Left renal pelvis (tissue), 4 donors: ENCODE measurements at places on chromosomes 7 and 10.

DNA sequence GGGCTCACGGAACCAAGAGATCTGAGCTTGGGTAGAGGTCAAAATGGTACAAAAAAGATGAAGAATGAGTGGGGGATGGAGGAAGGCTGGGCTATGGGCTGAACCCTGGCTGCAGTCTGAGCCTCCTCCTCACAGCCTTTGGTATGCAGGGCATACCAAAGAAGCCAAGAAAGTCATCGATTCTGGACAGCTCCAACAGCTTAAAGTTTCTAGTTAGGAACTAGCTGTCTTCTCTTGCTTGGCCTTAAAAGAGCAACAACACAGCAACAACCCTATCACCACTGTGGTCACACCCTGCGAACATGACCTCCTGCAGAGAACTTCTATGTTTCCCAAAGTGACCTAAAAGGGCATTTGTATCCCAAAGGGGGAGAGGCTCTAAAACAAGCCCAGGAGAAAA is 126.1 kb upstream of the EFCAB10 start:
- no peak for DNase-seq

DNA sequence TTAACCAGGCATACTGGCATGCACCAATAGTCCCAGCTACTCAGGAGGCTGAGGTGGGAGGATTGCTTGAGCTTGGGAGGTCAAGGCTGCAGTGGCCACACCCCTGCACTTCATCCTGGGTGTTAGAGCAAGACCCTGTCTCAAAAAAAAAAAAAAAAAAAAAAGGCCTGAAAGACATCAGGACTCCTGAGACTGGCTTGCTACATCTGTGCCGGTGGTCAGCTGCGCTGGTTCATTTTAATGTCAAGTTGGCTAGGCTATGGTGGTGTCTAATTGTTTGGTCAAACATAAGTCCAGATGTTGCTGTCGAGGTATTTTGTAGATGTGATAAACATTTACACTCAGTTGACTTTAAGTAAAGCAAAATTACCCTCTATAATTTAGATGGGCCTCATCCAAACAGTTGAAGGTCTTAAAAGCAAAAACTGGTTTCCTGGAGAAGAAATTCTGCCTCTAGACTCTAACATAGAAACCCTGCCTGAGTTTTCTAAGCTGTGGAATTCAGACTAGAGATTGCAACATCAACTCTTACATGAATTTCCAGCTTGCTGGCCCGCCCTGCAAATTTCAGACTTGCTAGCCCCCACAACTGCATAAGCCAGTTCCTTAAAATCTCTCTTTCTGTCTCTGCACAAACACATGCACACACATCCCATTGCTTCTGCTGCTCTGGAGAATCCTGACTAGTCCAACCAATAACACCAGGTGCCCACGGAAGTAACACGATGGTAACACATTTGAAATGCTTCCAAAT is 18.2 kb downstream of the MYOF start:
- DNase-seq: no peak

DNA sequence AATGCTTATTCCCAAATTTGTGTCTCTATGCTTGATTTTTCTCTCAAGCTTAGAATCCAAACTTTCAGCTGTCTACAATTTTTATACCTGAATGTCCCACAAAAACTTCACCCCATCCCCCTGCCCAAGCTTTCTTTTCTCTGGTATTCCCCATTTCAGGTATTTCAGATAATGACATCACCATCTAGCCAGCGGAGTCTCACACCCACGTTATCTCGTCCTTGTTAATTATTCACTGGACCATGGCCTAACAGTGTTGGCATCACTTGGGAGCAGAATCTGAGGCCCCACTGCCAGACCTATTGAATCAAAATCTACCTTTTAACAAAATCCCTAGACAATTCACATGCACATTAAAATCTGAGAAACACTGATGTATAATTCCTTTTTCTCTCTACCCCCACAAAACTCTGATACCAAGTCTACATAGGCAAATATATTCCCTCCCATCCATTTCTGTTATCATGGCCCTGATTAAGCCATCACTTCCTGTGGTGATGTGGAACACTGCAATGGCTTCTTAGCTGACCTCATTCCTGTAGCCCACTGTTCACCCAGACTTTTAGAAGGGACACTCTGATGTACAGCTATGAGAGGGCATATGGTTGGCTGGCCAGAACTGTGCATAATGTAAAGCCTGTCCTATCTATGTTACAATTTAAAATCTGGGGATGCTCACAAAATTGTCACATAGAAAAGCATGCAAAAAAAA is 31.4 kb downstream of the ZNF438 start:
- DNase-seq: no peak

GRCh38 chr10:35784751-35785150 is 142.7 kb upstream of the FZD8 start:
- no peak for DNase-seq

DNA sequence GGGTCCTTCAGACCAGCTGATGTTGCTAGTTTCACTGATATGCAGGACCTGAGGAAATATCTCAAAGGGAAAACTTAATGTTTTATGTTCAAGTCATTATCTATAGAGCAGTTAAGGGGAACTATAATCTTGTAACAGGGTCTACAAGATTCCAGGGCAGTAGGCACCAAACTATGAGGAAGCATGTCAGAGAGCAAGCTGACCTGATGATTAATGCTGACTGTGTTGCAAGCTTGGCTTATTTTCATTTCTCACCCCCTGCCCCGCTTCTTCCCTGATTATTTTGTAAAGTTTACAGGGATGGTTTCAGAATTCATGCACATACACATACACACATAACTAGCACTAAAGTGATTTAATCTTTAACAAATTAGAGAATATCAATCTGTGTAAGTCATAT is 84.3 kb upstream of the CACNA2D1 start:
- no peak for DNase-seq

DNA sequence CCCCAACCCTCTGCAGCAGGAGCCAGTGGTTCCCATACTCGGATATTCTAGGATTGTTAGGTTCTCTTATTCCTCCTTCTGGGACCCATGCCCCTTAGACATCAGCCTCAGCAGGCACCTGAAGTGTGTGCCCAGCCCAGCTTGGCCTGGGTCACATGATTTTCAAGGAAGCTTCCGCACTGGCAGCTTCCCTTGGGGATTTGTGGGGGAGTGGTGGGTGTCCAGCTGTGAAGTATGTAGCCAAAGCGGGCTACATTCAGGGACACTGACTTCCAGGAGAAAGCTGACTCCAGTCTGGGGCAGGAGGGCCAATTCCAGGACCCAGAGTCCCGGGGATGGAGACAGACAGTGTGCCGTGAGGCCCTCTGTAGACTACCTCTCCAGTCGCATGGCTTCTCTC is 1.3 kb downstream of the LDB1 start:
- DNase-seq: peak; percentile 59

DNA sequence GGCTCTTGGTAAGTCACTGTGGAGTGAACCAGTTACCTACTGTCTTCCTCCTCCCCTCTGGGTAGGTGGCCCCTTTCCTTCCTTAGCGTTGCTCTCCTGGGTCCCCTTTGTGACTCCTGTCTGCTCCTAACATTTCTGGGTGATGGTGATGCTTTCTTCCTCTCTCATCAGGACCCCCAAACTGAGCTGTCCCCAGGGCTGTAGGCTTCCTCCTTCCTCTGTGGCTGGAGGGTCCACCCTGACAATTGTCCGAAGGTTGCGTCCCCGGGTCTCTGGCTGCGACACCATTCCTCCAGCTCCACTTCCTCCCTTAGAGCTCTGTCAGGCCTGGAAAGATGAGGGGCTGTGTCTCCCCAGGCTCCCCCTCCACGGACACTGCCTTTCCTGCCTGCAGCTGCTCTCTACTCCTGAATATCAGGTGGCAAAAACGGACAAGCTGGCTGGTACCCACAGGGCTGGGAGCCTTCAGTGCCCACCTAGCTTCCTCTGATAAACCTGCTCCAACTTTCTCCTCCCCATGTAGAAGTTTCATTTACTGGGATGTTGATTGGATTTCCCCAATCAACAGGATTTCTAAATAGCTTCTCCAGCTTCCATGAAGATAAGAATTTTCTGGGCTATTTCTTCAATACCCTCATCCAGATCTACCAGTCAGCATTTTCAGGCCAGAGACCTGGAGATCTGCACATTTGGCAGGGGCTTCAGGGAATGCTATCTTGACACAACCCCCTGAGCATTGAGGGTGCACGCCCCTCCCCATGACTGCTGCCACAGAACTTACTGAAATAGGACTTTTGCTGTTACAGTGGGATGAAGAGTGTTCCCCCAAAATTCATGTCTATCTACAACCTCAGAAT is 506.5 kb downstream of the TCERG1L start:
- no peak for DNase-seq

- DNase-seq: no peak
Observed at GRCh38 chr7:139355320-139355719, 4.4 kb upstream of the LUC7L2 start.

DNA sequence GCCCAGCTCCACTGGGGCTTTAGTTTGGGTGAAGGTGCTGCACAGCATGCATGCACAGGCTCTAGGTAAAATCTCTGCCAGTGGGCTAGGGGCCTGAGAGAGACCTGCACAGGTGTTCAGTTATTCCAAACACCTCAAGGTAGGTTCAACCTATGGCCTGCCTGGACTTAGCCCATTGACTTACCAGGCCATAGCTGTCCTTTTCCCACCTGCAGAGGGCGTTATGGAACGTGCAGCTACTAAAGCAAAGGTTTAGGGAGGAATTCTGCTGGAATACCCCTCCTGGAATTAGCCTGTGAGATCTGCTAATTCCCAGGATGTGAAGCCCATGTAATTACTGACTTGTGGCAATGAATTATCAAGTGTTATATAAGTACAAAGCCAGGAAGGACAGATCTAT is 3.6 kb downstream of the VWC2 start:
- no peak for DNase-seq

GRCh38 chr7:2732959-2733584 is 45.1 kb downstream of the AMZ1 start:
- no peak for DNase-seq

DNA sequence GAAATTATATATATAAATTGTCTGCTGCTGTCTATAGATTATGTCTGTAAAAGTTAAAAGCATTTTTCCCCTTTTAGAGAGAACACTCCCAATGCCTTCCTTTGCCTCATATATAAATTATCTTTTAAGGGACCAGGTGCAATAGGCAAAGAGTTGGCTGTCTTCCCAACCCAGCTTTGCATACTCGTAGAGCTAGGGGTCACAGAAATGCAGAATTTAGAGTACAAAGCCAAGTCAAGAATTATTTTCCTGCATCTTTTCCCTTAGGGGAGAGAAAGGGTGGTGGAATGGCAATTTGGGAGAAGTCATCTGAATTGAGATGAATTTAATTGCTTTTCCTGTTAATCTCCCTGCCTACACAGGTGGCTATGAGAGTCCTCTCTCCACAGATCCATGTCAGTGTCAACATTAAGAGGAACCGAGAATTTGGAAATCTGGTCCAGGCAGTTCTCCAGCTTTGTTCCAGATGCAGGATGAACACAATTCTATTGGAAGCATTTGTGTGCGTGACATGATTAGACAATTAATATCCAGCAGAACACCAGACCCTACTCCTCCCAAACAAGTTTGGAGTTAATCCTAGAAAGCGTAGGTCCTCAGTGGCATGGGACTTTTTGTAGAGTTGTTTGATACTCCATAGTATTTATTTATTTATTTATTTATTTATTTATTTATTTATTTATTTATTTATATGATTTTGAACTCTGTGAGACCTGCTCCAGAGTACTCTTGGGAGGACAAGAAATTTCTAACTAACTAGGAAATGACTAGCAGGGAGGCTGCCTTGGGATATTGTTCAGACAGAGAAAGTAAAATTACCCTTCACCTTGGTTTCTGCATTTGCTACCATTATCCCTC is 80.3 kb upstream of the SKAP2 start:
- no peak for DNase-seq

- DNase-seq: no peak
Observed at GRCh38 chr7:1176891-1177373, 16.9 kb upstream of the ZFAND2A start.

GRCh38 chr7:155222573-155222972 is 75.1 kb upstream of the INSIG1 start:
- DNase-seq: no peak

GRCh38 chr10:86390337-86391120 is 23.9 kb upstream of the GRID1 start:
- DNase-seq: no peak

DNA sequence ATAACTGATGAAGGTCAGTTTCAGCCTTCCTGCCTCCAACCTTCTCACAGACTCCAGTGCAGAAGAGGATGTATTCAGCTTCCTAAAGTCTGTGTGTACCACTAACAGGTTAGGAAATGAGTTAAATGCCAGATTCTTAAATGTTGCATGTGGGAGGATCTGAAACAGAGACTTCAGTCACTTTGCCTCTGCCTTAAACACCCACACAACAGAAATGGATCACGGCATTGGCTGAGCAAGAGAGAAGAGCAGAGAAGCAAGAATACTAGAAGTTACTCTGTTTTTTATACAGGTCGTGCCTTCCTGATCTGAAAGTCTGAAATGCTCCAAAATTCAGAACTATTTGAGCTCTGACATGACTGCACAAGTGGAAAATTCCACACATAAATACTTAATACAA is 98.9 kb upstream of the ARHGAP21 start:
- DNase-seq: no peak

DNA sequence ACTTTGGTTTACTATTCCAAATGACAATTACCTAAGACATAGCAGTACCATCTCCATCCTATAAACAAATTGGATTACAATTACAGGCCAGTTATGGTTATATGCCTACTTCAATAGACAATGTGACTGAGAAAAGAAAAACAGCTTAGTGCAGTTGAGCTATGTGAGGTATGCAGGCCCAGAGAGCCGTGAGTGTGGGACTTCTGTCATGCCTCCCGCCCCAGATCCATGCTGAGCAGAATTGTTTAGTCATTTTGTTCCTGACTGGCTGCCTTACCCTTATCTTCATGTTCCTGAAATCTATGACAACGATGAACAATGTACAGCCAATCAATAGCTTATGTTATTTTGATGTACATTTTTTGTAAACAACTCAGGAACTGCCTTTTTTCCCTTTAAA is 21.7 kb downstream of the LARP4B start:
- DNase-seq: no peak

DNA sequence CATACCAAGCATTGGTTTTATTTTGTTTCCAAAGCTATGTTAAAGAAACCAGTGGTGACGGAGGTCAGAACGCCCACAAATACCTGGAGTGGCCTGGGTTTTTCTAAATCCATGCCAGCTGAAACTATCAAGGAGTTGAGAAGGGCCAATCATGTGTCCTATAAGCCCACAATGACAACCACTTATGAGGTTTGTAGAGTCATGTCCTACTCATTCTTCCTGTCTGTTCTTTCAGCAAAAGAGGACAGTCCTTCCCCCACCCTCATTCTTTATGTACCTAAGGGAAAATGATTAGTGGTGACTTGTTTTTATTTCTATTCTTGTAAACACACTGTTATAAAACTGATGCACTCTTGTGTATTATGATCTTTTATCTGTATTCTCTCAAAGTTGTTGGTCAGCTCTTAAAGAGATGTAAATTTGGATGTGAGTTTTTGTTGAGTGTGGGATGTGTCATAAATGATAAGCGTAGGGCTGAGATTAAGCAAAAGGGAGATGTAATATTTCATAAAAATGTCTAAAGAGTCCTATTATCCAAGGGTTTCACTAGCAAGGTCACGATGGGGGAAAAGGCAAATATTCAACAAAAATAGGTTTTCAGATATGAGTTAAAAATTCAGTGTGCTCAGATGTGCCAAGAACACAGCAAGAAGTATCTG is 294.4 kb downstream of the BICC1 start:
- DNase-seq: no peak
